HFFc6 (cell line): ENCODE measurements at places on chromosomes 6 and 20. TPM values are rescaled to one million over a fixed set of nuclear protein-coding genes. Genes with fewer than 3 reads are reported as not detected.

The KCNB1 gene
- 0.11 and 1.3 TPM in 2 replicates for total RNA-seq

The STK4 gene
- total RNA-seq, result 34.3 and 37.6 TPM in 2 replicates

The CLPSL2 gene
- total RNA-seq, result not detected in 3 replicates

The RIN2 gene
- total RNA-seq, result 41.6 to 43.4 TPM (median 43.3 TPM) in 3 replicates

The RUNX2 gene
- total RNA-seq, result 7.7 to 11.1 TPM (median 8.3 TPM) in 3 replicates

The ZBTB46 gene
- total RNA-seq, result 0.38 to 1.3 TPM (median 0.85 TPM) in 3 replicates

The DEFB132 gene
- total RNA-seq, result not detected in 3 replicates

The OTOR gene
- total RNA-seq, result not detected in 2 replicates

The C20orf202 gene
- not detected in 3 replicates for total RNA-seq

The IL22RA2 gene
- not detected in 3 replicates for total RNA-seq

The LY6G6F gene
- not detected in 3 replicates for total RNA-seq

The MCHR2 gene
- not detected in 2 replicates for total RNA-seq

The NFATC2 gene
- 0.59 to 0.99 TPM (median 0.69 TPM) in 3 replicates for total RNA-seq

The ADGB gene
- not detected in 2 replicates for total RNA-seq

- no peak for DNase-seq
Measured at GRCh38 chr6:90663873-90664272, 77.0 kb upstream of the MAP3K7 start.

GRCh38 chr6:108560463-108561308 lies at the start of gene FOXO3:
Gene FOXO3, plus strand, starts transcription at chr6:108560917. Its CDS starts 292 bp downstream, at chr6:108561209.
- peak; percentile 77 for DNase-seq

GRCh38 chr20:52540509-52540908 lies 348.9 kb upstream of the ZFP64 start:
- DNase-seq, result no peak

GRCh38 chr20:32483351-32484224 lies 101.5 kb downstream of the NOL4L start:
- peak; percentile 80 for DNase-seq

GRCh38 chr20:19885939-19886660 lies 128.0 kb downstream of the RIN2 start:
- peak; percentile 51 for DNase-seq

DNA sequence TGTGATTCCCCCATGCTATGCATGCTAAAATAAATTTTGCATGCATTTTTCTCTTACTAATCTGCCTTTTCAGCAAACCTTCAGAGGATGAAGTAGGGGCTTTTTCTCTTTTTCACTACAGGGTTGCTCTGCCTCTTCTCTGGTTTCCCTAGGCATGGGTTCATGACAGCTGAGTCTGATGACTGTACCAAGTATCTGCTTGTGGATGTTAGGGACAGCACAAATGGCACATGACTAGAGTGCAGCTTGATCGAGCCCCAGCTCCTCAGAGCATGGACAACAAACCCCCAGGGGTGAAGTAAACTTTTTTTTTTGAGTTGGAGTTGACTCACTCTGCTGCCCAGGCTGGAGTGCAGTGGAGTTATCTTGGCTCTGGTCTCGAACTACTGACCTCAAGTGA lies 57.1 kb upstream of the GCM1 start:
- no peak for DNase-seq

- no peak for DNase-seq
Measured at GRCh38 chr6:155974811-155975323, 519.2 kb upstream of the NOX3 start.

DNA sequence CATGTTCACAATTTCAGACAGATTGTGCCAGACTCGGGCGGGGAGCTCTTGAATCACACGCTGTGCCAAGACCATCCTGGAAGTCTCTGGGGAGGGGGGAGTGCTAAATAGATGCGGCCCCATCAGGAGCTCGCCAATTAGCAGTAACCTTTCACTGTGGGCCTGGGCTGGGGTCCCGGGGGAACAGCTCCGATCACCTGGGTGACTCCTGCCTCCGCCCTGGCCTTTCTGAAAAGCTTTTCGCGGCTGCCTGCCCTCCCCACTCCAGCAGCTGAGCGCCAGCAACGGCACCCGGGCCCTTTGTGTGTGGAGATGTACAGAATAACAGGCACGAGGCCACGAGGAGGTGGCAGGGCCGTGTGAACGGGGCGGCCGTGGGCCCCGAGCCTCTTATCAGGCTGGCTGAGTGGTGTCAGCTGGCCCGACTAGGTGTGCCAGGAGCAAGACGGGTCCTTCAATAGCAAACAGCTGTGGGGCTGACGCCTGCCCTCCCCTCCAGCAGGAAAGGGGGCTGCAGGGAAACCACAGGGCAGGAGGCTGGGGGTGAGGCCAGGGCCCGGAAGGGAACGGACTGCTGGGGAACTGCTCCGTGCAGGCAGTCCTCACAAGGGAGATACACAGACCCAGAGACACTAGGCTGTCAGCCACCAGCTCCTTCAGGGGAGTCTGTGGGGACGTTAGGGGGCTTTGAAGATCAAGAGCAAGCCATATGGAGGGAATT lies 56.8 kb downstream of the NOL4L start:
- DNase-seq, result no peak

- no peak for DNase-seq
Measured at GRCh38 chr6:33993653-33994471, 152.0 kb downstream of the GRM4 start.

DNA sequence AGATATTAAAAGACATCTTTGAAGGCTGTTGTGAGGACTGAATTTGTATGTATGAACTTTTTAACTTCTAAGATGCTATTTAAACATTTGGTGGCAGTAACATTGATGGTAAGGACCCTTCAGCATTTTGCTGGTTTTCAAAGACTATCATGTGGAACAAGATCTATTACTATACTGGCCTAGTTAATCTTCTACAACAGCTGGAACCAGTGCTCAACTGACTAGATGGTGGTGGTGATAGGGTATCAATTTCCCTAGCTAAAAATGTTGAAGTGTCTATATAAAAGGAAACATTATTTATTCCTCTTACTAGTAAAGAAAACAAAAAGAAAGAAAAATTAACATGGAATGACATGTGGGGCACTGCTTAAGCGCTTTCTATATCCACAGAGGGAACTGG lies 195.7 kb downstream of the TASP1 start:
- DNase-seq, result no peak

- no peak for DNase-seq
Measured at GRCh38 chr6:160477901-160478300, 129.7 kb downstream of the SLC22A3 start.

DNA sequence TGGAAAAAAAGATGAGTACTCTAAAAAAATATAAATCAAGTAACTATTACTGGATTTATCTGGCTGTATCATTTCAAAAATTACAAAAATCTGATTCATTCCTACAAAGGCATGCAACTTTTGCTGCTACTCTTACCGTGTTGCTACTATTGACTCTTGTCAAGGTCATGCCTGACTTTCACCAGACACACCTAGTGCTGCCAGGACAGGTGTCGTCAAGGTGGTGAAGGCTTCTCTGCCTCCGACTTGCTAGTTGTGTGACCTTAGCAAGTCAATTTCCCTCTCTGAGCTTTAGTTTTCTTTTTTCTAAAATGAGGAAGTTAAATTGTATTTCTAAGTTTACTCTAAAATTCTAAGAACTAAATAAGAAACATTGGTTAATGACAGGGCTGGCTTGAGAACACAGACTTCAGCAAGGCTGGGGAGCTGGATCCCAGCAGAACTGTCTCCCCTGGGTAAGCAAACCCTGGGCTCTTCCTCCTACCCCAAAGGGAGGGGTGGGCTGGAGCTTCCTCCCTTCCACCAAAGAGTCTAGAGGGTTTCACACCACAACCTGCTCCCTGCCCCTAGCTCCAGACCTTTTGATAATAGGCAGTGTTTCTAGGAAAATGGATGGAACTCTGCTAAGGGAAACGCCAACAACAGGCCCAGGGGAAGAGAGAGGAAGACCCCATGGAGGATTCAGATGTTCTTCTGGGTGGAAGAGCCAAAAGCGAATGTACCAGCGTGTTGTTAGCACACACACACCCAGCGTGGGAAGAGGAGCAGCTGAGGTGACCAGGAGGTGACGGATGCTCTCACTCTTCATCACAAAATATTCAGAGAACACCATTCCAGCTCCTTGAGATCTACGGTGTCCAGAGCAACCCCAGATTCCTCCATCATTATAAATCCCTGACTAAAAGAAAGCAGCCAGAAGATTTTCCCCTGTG lies 47.9 kb upstream of the CITED2 start:
- DNase-seq, result no peak

GRCh38 chr20:21505810-21506530 lies 7.9 kb downstream of the NKX2-2 start:
- DNase-seq, result no peak

DNA sequence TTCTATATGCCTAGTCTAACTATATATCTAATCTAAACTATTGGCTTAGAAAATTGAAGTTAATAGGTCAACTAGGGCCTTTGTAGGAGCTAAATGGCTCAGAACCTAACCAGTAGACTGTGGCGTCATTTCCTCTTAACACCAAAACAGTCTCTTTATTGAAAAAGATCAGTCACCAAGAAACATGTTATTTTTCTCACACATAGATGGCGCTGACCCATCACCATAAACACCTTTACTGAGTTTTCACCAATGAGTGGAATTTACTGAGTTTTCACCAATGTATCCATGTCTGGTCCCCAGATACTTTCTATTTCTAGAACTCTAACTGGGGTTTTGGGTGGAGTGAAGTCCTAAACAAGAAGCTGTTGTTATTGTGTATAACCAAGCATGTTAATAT lies 636.0 kb downstream of the BCKDHB start:
- peak; percentile 47 for DNase-seq

DNA sequence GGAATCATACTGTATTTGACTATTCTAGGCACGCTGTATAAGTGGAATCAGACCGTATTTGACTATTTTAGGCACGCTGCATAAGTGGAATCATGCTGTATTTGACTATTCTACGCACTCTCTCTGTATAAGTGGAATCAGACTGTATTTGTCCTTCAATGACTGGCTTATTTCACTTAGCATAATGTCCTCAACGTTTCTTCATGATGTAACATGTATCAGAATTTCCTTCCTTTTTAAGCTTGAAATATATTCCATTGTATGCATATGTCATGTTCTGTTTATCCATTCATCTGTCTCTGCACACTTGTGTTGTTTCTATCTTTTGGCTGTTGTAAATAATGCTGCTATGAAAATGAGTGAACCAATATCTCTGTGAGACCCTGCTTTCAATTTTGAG lies 5.7 kb downstream of the CCDC170 start:
- no peak for DNase-seq

- peak; percentile 25 for DNase-seq
Measured at GRCh38 chr6:63816982-63817436, 181.4 kb downstream of the PHF3 start.

DNA sequence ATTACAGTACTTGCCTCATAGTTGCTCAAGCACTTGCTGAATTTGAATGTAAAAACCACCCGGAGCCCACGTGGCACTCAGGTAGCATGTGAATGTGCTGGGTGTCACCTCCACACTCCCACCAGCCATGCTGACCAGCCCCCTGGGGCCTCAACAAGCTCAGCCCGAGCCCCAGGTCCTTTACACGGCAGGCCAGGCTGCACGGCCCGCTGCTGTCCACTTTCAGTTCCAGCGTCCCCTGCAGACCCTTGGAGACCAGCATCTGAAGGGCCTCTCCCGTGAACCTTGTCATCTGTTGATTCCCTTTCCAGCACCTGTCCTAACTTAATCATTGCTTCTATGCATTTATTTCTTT lies 33.3 kb upstream of the ZBP1 start:
- DNase-seq, result no peak

GRCh38 chr6:160275511-160276003 lies 16.9 kb upstream of the SLC22A2 start:
- DNase-seq, result no peak
